ENCODE measurements at places on chromosomes 2 and 18.
A peak's percentile ranks its signal among the peaks of the same experiment; 100 is the strongest.

DNA sequence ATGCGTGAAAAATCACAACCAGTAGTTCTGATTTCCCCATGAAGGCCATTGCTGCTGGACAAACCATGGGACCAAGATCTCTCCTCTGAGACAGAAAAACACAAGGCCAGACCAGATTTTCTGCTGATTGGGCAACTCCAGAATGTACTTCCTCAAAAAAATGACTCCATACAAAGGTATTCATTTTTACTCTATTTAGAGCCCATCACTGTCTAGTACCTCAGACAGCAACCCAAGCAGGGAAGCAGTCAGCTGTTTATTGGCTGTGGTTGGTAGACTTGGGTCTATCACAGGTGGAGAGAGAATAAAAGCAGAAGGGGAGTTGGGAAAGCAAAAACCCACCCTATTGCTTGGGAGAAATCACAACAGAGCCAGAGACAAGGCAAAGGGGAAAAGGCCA lies 219.9 kb downstream of the PIK3C3 start:
- DNase-seq = peak; percentile 1

- DNase-seq = no peak
Measured at GRCh38 chr18:42745931-42746330, 369.6 kb downstream of the RIT2 start.

GRCh38 chr18:39701055-39701783 lies 2135.6 kb upstream of the CELF4 start:
- no peak for DNase-seq

DNA sequence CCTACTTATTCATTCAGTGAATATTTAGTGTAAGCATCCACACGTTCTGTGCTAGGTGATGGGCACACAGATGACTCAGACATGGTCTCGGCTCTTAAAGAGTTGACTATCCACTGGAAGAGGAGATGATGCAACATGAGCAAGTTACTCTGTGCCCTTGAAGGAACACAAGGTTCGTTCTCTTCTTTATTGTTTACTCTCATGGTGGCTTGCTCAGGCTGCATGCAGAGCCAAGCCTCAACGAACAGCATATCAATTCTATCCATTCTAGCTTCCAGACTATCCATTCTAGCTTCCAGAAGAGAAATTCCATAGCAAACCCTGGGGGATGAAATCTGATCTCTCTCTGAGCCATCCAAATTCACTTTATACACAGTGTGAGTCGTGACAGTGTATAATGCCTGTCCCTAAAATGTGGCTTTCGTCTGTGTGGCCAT lies 68.1 kb upstream of the CTAGE1 start:
- no peak for DNase-seq

DNA sequence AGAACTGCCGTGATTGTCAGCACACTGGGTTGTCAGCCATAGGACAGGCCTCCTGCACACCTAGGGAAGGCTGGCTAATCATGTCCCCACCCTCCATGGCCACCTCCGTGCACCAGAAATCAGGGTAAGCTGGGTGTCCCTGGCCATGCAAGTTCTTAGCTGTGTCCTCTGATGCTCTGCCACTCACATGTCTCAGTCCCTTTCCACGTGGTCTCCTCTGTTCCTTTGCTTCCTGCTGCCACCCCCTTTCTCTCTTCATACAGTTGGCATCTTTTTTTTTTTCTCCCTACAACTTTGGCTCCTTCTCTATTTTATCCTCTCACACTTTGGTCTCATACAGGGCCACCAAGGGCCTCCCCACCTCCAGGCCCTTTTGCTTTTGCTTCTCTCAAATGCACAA lies 153.7 kb downstream of the TPGS2 start:
- DNase-seq = no peak

DNA sequence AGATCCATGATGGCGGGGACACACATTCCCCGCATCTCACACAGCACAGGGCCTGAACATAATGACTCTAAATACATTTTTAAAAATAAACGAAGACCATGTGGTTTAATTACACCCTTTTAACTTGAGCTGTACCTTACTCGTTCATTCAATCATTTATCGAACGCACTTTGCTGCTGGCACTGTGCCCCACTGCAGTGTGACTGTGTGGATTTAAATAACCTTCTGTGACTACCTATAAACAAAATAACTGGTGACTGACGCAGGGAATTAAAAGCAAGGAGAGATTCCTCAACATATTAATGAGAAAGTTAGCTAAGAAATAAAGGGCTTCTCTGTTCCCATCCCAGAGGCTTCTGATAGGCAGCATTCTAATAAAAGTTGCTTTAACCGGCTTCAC lies 10.9 kb upstream of the FZD7 start:
- no peak for DNase-seq

- no peak for DNase-seq
Measured at GRCh38 chr2:235847576-235847975, 320.6 kb downstream of the GBX2 start.

- no peak for DNase-seq
Measured at GRCh38 chr2:76501641-76502040, 790.9 kb upstream of the GCFC2 start.

GRCh38 chr2:185208261-185208660 lies 530.3 kb upstream of the FSIP2 start:
- no peak for DNase-seq

GRCh38 chr18:44586782-44587524 lies 93.7 kb upstream of the SETBP1 start:
- no peak for DNase-seq

DNA sequence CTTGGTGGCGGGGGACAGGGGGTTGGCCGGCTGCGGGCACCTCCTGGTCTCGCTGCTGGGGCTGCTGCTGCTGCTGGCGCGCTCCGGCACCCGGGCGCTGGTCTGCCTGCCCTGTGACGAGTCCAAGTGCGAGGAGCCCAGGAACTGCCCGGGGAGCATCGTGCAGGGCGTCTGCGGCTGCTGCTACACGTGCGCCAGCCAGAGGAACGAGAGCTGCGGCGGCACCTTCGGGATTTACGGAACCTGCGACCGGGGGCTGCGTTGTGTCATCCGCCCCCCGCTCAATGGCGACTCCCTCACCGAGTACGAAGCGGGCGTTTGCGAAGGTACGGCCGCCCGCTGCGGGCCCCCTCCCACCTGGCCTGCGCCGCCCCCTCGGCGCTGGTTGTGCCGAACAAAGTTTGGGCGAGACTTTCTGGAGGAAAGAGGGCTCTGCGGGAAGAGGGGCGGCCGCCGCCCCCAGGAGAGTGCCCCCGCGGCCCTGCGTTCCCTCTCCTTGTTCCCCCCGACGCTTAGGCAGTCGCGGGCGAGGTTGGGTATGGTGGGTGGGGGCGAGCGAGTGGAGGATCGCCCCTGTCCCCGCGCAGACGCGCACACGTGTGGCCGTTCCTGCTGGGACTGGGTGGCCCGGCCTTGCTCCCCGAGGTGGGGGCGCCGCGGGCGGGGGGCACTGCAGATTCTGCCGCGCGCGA lies 866 bp downstream of the CRIM1 start:
- DNase-seq = peak; percentile 54

GRCh38 chr2:135208016-135208415 lies 155.9 kb downstream of the RAB3GAP1 start:
- no peak for DNase-seq

GRCh38 chr2:16678964-16679363 lies 13.3 kb upstream of the CYRIA start:
- no peak for DNase-seq

DNA sequence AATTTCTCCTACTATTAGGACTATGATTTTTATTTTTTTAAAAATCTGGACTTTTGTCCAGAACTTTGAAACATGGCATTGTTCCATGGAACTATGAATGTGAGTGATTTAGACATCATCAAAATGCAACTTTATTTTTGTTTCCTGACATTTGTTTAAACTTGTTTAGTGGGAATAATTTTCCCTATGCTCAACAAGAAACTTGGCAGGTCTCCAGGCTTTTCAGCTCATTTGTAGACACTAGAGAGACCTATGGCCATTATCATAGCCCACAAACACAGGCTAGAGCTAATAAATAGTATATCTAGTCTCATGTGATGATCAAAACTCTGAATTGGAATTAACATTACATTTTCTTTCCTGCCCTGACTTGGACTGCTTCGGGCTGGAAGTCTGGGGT lies 145.1 kb upstream of the CELF4 start:
- no peak for DNase-seq

DNA sequence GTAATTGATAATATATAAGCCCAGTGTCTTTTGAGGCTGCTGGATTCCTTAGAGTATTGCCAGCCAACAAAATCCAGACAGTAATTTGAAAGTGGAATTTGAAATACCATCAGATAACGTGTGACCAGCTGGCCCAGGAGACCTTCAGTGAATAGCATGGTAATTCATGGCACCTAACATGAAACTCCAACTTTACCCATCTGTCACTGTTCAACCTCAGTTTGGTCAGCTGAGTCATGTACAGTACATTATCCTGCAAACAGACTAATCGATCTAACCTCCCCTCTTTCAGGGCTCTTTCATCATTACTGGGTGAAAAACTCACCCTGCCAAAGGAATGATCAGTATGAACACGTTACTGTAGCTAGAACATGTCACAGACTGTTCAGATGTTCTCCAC lies 230.6 kb downstream of the DOK6 start:
- no peak for DNase-seq

DNA sequence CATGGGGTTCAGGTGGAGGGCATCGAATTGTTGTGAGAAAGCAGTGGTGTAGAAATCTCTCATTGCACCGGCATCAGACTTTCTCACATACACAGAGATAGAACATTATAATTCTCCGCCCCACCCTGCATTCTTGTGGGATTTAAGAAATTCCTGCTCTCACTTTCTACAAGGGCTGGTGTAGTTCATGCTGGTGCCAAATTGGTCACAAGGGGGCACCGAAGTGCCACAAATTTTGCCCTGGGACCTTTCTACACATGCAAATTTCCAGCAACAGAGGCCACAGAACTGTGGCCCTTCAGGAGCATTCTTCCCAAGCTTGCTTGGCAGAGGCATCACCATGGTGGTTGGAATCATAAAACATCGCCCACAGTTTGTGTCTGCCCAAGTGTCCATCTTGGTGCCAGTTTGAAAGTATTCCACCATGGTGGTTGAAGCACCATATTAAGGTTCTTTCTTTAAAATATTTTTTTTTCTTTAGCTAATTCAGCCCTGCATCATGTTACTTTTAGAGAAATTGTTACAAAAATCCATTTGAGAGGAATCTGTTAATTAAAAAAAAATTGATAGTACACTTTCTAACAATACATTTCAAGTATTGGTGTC lies 521.2 kb upstream of the FANCL start:
- peak; percentile 66 for DNase-seq

DNA sequence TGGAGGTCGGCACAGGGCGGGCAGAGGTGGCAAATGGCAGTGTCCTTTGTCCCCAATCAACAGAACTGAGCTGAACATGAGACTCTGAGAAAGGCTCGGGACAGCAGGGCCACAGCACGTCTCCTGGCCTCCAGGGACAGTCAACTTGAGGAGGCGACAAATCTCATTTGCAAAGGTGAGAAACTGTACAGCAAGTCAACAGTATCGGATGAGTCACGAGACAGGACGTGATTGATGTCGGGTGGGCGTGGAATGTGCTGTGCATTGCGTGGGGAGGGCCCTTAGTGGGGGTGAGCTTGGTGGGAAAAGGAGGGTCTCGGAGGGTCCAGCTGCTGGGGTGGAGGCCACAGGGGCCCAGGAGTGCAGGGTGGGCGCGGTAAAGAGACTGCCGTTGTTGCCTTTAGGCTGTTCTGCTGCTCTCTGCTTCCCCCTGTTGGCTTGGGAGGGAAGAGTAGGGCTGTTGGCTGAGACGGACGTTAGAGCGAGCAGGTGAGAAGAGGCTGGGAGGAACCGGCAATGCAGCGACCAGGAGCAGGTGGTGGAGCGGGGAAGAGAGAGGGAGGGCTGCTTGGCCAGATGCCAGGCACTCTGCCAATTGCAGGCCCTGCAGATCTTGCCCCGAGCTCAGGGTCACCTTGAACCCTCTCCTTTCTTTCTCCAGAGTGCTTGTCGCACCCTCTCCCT lies 164.3 kb downstream of the BCL2 start:
- DNase-seq = peak; percentile 53

DNA sequence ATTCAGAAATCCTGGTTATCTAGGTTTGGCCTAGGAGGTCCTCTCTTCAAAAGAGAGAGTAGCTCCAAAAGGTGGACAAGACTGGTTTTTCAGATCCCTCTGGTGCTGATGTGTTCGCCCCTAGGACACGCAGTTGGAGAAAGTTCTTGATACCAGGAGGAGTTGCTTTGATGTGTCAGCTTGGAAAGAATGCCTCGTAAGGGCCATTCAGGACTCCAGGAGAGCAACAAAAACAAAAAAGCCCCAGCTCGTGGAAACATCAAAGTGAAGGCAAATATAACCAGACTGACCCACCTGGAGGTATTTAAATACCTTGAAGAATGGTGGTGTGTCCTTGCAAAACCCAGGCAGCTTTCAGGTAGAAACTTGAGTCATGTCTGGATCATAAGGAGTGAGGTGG lies 12.5 kb upstream of the LBH start:
- no peak for DNase-seq

DNA sequence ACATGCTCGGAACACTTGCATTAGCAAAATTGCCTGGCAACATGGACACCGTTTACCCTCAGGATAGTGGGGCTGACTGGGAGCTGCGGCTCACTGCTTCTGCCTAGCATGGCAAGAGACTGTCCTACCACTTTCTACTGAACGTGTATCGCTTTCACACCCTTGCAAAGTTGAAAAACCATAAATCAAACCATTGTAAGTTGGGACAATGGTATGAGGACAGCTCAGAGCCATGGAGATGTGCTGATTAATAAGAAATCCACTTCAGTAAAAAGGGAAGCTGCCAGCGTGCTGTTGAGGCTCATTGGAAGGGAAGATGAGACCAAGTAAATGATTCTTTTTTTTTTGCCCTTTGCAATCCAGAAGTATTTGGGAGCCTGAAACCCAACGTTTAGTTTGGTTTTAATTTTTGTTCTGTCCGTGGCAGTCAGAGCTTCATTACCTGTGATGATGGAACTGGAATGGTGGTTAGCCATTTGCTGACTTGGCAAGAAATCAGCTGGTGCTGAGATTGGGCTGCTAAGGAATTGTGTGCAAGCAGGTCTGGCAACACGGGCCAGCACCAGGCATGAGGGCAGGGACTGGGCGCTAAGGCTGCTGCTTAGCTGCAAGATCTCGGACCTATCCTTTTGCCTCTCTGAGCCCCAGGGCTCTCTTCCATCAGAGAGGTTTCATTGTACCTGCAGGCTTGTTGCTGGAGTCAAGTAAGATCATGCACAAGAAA lies 75.5 kb upstream of the HS6ST1 start:
- DNase-seq = no peak

- DNase-seq = no peak
Measured at GRCh38 chr18:52875725-52876124, 535.7 kb downstream of the DCC start.

DNA sequence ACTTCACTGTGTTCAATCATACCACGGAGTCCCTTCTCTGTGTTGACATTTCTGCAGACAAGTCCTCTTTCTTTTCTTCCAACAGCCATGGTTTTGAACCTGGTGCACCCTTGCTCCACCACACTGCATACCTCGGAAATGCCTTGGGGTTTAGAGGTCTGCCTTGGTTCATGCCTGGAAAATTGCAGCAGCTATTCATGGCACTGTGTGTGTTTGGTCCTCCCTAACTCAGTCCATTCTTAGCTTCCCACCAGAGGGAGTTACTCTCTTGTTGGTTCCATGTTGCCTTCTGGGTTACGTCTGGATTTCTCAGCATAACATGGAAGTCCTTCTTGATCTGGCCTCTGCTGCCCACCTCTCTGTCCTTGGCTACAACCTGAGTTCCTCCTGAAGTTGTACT lies 206.0 kb downstream of the FHOD3 start:
- DNase-seq = no peak

- DNase-seq = no peak
Measured at GRCh38 chr18:47168913-47169312, 7.3 kb downstream of the IER3IP1 start.

GRCh38 chr2:10163498-10164486 lies 41.3 kb downstream of the RRM2 start:
- no peak for DNase-seq

All from inflammatory macrophage (primary cell).